ENCODE measurements at places on chromosomes 1 and 21.

- DNase-seq: no peak
Observed at GRCh38 chr1:214363386-214363785, 82.4 kb downstream of the SMYD2 start.

- no peak for DNase-seq
Observed at GRCh38 chr1:63042278-63042677, 258.3 kb downstream of the ATG4C start.

- DNase-seq: no peak
Observed at GRCh38 chr1:64518692-64519481, 49.0 kb downstream of the CACHD1 start.

- DNase-seq: no peak
Observed at GRCh38 chr1:159925719-159926078, 392 bp upstream of the TAGLN2 start.

Data from cerebellum (tissue), 4 donors.